Activated CD4-positive, alpha-beta T cell treated with anti-CD3 and anti-CD28 coated beads, Interleukin-2, amount 50 U/mL, for 1 hour (primary cell): ENCODE measurements at places on chromosomes 7 and 10.

GRCh38 chr7:23544913-23545354 is 13.2 kb upstream of the TRA2A start:
- DNase-seq: no peak

DNA sequence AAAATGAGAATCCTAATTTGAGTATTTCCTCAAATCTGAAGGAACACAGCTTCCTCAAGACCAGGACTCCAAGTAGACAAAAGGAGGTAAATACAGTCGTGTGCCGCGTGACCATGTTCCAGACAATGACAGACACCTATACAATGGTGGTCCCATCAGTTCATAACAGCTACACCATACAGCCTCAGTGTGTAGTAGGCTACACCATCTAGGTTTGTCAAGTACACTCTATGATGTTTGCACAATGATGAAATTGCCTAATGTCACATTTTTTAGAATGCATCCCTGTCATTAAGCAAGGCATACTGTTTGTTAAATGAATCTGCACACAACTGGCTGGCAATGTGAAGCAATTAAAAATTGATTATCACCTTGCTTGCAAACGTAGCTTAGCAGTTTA is 107.9 kb downstream of the PROSER2 start:
- DNase-seq: no peak

DNA sequence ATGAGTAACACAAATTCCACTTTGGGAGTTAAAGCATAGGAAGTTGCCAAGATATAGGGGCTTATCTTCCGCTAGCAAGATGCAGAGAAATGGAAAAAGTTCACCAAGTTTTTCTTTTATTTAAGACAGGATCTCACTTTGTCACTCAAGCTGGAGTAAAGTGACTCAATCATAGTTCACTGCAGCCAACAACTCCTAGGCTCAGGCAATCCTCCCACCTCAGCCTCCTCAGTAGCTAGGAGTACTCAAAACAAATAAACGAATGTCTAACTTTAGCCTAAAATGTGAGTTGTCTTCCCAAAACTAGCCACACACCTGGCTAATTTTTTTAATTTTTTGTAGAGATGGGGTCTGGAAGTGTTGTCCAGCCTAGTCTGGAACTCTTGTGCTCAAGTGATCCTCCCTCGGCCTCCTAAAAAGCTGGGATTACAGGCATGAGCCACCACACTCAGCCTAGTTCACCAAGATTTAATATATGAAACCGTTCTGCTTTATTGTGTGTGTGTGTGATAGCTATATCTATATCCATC is 9.9 kb downstream of the VIM start:
- peak; percentile 18 for DNase-seq

DNA sequence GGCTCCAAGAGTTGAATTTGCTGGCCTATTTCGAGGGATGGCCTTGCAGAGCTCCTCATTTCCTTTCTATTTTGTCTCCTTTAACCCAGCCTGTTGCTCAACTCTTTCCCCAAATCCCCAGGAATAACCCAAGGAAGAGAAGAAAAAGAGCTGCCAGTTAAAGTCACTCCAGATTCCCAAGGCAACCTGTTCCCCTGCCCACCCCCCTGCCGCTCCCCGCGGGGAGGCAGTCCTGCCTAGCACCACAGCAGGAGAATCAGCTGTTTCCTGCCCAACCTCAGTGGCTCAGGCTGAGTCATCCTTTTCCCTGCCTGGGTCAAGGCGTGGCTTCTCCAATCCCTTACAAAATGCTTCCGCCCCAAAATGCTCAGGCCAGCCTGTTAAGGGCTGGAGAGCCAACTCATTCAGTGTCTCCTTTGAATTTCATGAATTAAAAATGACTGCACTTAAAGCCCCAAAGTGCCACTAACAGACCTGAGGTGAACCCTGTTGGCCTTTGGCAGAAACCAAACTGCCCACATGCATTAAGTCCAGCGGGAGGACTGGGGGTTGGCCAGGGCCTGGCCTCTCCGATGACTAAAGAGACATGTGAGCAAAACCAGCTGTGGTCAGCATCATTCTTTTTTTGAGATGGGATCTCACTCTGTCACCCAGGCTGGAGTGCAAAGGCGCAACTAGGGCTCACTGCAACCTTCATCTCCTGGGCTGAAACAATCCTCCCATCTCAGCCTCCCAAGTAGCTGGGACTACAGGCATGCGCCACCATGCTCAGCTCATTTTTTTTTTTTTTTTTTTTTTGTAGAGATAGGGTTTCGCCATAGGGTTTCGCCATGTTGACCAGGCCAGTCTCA is 83.2 kb upstream of the KIF5B start:
- DNase-seq: no peak

GRCh38 chr7:26385240-26385639 is 93.6 kb downstream of the SNX10 start:
- no peak for DNase-seq

DNA sequence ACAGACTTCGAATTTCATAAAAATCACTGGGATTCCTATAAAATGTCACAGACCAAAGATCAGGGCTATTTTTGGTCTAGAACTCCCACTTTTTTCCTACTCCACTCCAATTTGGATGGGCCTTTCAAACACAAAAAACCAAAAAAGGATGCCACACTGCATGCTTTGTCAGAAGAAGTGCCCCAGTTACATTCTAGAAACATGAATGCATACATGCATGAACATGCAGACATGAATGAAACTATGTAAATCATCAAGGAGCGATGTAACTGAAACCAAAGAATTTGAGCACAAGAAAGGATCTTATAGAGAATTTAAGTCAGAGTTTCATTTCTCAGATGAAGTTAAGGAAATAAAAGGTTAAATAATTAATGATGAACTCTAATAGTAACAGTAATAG is 31.8 kb upstream of the FAM133B start:
- DNase-seq: no peak

DNA sequence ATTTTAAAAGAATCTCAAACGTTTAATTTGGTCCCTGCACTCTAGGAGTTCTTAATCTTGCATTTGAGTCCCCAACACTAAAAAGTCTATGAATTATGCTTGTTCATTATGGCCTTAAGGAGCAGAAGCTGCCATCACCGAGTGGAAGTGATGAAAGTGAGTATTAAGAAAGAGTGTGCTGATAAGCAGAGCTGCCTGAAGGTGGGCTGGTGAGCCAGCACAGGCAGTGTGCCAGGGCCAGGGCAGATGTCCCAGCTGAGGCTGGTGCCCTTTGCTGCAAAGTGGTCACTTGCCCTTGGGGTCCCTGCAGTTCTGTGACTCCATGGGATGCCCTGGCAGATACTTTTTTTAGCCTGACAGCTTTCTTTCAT is 72.9 kb upstream of the LOXL4 start:
- no peak for DNase-seq

DNA sequence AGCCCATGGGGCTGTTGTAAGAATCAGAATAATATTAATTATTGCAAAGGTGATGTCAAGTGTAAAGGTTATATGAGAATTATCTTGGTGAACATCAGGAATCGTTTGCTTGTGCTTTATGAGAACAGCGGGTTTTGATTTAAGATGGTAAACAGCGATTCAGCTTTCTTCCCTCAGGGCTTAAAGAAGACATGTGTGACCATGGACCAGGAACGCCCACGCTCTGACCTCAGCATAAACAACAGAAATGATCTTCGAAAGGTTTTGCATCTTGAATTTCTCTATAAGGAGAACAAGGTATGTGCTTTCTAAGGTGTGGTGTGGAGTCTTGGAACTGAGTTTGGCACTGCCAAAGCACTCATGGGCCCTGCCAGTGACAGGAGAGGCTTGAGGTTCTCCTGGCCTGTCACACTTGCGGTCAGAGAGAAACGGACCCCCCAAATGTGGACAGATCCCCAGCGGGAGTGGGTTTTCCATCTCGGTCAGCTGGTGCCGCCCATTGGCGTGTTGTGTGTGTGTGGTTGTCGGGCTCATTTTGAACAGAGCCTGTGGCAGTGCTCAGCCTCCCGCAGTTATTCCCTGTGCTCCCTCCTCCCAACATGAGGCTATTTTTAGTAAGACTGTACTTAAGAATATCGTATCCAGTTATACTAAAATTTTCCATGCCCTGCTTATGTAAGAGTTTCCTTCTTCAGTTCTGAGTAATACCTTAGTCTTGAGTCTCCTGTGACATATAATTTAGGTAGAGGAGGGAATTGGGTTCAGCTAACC is 7.2 kb downstream of the MINDY4 start:
- DNase-seq: no peak

- no peak for DNase-seq
These were observed 159.8 kb downstream of the WNT2 start for GRCh38 chr7:117163101-117163500.

GRCh38 chr7:23530405-23530804 is 1.4 kb downstream of the TRA2A start:
- peak; percentile 17 for DNase-seq

GRCh38 chr10:13180788-13181187 is 19.4 kb downstream of the MCM10 start:
- no peak for DNase-seq

- DNase-seq: no peak
These were observed 1021.3 kb downstream of the XPNPEP1 start for GRCh38 chr10:108901781-108902618.

DNA sequence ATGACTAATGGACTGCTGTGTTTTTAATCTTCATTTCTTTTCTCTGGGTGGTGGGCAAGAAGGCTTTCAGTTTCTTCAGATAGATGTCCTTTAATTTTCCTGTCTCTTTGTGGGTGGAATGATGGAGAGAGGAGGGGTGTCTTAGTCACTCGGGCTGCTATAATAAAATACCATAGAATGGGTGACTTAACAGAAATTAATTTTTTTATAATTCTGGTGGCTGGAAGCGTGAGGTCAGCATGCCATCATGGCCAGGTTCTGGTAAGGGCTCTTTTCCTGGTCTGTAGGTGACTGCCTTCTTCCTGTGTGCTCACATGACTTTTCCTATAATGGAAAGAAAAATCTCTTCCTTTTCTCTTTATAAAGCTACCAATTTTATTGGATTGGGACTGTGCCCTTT is 6.3 kb downstream of the RSBN1L start:
- no peak for DNase-seq

DNA sequence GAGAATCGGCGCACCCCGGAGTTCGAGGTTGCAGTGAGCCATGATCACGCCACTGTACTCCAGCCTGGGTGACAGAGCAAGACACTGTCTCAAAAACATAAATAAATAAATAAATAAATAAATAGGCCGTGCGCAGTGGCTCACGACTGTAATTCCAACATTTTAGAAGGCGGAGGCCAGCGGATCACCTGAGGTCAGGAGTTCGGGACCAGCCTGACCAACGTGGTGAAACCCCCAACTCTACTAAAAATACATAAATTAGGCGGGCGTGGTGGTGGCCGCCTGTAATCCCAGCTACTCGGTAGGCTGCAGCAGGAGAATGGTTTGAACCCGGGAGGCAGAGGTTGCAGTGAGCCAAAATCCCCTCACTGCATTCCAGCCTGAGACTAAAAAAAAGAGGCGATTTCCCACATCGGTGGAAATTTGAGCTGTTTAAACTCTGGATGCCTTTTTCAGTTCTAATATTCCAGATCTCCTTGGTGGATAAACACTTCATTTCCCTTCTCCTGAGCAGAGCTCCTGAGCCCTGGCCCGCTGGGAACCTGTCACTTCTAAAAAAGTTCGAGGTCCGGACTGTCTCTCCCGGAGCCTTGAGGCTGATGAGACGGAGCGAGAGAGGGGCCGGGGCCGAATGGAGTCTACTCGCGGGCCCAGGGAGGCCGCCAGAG is 2.0 kb upstream of the NFKB2 start:
- no peak for DNase-seq

DNA sequence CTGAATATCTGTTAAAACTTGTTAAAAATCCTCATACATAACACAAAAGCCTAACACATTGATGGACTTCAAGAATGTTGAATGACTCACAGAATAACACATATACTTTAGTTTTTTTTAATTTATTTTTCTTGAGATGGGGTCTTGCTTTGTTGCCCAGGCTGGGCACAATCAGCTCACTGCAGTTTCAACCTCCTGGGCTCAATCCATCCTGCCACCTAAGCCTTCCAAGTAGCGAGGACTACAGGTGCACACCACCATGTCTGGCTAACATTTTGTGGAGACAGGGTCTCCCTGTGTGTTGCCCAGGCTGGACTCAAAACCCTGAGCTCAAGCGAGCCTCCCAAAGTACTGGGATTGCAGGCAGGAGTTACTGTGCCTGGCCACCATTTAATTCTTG is 28.1 kb downstream of the SUV39H2 start:
- DNase-seq: no peak

DNA sequence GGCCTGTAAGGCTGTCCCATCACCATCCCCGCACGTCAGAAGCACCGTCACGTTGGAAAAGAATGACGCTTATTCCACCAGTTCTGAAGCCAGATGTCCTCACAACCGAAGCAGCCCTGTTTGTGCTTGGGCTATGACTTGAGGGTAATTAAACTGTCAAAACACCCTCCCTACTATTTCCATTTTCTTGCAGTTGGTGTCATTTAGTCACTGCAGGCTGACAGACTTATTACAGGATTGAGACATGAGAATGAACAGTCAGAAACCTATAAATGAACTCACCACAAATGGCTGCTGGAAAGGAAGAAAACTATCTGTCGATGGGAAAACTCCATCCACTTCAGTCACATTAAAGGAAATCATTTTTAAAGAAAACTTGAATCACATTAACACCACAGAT is 85.3 kb downstream of the VOPP1 start:
- DNase-seq: no peak

- no peak for DNase-seq
These were observed 32.5 kb downstream of the GNA12 start for GRCh38 chr7:2811476-2812113.

GRCh38 chr7:25926891-25927625 is 224.9 kb upstream of the NFE2L3 start:
- DNase-seq: no peak

GRCh38 chr7:70053421-70053820 is 455.1 kb downstream of the AUTS2 start:
- no peak for DNase-seq

DNA sequence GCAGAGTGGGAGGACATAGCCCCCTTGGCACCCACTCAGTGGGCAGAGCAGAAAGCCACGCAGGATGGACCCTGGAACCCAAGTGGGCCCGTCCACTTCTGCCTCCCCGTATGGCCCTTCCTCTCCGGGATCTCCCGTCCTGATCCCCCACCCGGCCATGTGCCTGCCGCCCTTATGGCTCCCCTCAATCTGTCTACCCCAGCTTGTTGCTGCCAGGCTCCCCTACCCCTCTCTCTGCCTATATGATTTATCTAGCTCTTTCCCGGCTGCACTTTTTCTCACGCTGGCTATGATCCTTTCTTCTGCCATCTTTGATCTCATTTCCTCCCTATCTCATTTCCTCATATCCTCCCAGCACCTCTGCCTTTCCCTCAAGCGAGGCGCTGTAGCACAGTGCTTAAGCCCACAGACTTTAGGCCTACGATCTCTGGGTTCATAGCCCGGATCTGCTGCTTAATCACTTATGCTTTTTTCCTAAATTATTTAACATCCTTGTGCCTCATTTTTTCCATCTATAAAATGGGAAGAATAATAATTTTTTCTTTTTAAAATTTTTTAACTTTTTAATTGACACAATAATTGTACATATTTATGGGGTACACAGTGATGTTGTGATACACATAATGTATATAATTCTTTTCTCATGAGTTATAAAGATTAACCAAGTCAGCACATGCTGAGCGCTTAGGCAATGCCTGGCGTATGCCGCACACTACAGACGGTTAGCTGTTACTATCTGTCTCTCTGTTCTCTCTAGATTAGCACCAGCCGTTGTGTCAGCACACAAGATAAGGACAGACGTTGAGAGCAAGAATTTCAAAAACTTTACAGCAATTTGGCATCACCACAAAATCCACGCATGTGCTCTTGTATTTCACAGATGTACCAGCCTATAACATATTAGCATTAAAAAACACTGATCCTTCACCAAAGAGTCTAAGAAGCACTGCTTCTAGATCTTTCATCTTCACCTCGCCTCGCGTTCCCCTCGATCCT is 18.1 kb downstream of the KCNH2 start:
- DNase-seq: no peak

GRCh38 chr10:122549636-122550035 is 10.9 kb upstream of the DMBT1 start:
- DNase-seq: no peak

- no peak for DNase-seq
These were observed 1.3 kb downstream of the ZMIZ2 start for GRCh38 chr7:44749992-44750391.
